Kidney (tissue), 22 donors: ENCODE measurements at places on chromosomes 1 and 21.

- DNase-seq: peak; percentile 76
These were observed 6.8 kb upstream of the RNF223 start for GRCh38 chr1:1080951-1081310.

- DNase-seq: no peak
These were observed 21.3 kb downstream of the BACH1 start for GRCh38 chr21:29320031-29320430.

- peak; percentile 30 for DNase-seq
These were observed 810 bp upstream of the HLX start for GRCh38 chr1:220878191-220879075.

DNA sequence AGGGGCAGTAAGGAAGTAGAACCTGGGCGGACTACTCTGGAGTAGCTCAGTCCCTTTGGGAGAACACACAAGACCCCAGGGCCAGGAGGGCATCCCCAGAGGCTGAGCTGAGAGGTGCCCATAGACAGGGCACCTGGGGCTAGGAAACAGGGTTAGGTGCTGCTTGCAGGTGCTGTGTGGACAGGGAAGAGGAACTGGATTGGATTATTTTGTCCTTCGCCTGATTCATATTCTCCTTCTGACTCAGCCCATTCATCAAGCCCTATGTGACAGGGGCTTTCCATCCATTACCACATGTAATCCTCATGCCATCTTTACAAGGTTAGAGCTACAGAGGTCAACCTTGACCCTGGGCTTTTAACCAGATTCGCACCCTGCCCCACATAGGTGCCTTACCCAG lies 183.9 kb downstream of the C1orf94 start:
- no peak for DNase-seq

GRCh38 chr1:9338397-9339246 lies 45.9 kb downstream of the SPSB1 start:
- peak; percentile 54 for DNase-seq

GRCh38 chr1:221439747-221440501 lies 302.0 kb downstream of the DUSP10 start:
- DNase-seq: peak; percentile 37

DNA sequence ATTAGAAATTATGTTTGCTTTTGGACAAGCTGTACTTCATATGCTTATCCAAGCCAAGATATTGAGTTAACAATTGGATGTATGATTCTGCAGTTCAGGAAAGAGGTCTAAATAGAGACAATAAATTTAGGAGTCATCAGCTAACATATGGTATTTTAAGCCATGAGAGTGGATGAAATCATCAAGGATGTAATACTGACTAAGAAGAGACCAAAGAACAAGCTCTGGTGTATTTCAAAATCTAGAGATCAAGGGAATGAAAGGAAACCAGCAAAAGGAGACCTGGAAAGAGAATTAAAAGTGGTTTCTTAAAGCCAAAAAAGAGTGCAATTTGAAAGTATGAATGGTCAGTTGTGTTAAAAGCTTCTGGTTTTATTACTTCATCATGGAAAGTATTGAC lies 183.6 kb upstream of the BEND5 start:
- no peak for DNase-seq

DNA sequence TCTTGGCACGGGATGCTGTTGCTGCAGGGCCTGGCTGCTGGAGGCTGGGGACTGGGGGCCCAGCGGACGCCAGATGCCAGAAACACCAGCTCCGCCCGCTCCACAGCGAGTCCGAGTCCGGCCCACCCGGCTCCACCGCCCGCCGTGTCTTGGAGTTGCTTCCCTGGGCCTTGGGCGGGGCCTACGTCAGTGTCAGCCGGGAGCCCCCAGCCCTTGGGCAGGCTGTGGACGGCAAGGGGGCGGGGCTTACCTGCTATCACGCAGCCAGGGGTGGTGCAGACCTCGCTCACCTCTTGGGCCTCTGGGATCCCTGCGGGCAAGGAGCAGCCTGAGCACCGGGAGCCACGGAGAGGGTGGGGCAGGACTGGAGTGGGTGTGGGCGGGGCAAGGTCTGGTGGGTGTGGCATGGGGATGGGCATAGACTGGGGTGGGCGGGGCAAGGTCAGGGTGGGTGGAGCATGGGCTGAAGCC lies 21.8 kb downstream of the MMEL1 start:
- DNase-seq: peak; percentile 56

DNA sequence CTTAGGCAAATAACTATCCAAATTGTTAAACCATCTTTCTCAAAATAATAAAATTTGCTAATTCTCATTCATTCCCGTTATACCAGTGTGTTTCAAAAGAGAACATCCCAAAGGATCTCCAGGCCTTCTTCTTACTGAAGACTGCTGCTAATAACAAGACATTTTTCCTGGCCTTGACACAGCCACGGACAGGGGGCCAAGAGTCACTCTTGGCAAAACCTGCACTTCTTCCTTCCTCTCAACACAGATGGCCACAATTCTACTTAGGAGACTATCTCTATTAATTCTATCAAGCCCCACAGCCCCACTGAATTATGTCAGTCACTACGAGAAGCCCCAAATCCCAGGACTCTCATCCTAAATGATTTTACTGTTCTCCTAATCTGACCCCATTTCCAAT lies 86.0 kb downstream of the EVI5 start:
- DNase-seq: no peak

GRCh38 chr1:12529640-12530174 lies 88.3 kb downstream of the DHRS3 start:
- DNase-seq: no peak

DNA sequence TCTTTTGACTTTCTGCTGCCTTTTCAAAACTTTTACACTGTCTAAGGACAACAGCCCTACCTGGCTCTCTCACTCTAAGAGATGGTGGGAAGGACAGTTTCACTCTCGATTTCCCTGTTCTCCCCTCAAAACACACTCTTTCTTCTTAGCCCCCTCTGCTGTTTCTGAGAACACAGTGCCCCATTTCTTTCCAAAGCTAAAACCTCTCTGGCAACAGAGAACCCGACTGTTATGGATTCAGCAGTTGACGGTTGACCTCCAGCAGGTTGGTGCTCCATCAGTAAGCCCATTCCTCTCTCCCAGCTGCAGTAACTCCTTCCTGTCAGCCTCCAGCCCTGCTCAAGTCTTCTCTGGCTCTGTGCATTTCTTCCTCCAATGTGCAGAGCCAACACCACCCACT lies 88.2 kb upstream of the ABCD3 start:
- no peak for DNase-seq

- DNase-seq: no peak
These were observed 69.0 kb downstream of the ATP1B1 start for GRCh38 chr1:169175461-169175860.

DNA sequence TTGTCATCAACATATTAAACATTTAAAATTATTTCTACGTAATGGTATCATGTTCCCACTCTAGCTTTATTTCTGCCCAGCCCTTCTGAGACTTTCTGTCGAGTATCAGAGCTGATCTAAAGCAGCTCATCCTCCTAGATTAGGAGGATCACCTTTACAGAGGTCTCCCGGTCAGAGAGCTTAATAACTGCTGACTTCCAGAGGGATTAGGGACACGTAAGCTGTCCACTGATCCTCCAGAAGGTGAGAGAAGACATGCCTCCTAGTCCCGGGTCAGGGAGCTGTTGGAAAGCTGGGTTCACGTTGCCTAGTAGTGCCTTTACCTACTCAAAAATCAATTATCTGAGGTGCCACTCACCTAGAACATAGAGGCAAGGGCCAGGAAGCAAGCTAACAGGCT lies 31.2 kb upstream of the NADK start:
- DNase-seq: no peak

GRCh38 chr1:6134741-6135510 lies 45.2 kb downstream of the CHD5 start:
- DNase-seq: peak; percentile 41

GRCh38 chr21:36316872-36317484 lies 3.0 kb upstream of the MORC3 start:
- DNase-seq: no peak
